ENCODE measurements at places on chromosomes 2 and 18. TPM values are rescaled to one million over a fixed set of nuclear protein-coding genes. Genes with fewer than 3 reads are reported as not detected.

The G6PC2 gene
- not detected for total RNA-seq

The MOCOS gene
- total RNA-seq = 8.6 TPM

The GALNT13 gene
- 21.0 TPM for total RNA-seq

The CXCR2 gene
- total RNA-seq = not detected

The RND3 gene
- total RNA-seq = 135 TPM

The INHA gene
- total RNA-seq = 3.3 TPM

The DDX18 gene
- total RNA-seq = 58.9 TPM

The MPP4 gene
- 0.77 TPM for total RNA-seq

The GCG gene
- 21.1 TPM for total RNA-seq

The PDE1A gene
- total RNA-seq = 4.7 TPM

The OSGEPL1 gene
- 9.2 TPM for total RNA-seq

DNA sequence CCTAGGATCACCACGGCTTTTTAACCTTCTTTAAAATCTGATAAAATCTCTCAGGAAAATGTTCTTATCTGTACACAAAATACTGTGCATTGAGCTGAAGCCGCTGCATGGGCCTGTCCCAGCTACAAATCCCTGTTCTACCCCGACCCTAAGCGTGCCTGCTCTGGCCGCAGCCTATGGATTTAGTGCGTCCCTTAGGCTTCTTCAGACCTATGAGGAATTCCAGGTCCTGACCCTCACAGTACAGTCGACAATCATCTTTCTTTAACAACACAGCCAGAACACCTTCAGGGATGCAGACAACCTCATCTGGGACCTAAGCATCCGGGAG, 477 bp upstream of the WDCP start:
- no peak for DNase-seq

GRCh38 chr2:171957061-171957460, 34.8 kb downstream of the HAT1 start:
- no peak for DNase-seq

GRCh38 chr2:68169308-68169707, 11.6 kb downstream of the PNO1 start:
- DNase-seq = no peak

DNA sequence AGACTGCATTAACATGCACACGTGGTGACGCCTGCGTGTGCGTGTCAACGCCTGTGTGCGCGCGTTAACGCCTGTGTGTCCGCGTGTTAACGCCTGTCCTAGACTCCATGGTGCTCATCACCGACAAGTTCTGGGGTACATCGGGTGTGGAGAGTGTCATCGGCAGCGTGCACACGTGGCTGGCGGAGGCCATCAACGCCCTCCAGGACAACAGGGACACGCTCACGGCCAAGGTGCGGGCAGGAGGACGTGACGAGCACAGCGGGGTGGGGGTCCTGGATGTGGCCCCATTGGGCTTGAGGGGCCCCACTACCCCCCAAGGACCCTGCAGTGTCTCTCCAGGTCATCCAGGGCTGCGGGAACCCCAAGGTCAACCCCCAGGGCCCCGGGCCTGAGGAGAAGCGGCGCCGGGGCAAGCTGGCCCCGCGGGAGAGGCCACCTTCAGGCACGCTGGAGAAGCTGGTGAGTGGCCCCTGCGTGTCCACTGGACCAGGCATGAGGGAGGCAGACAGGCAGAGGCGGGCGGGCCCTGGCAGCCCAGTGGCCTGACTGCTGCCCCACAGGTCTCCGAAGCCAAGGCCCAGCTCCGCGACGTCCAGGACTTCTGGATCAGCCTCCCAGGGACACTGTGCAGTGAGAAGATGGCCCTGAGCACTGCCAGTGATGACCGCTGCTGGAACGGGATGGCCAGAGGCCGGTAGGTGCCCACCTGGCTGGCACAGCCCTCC, 29.2 kb downstream of the GPC1 start:
- DNase-seq = peak; percentile 3

DNA sequence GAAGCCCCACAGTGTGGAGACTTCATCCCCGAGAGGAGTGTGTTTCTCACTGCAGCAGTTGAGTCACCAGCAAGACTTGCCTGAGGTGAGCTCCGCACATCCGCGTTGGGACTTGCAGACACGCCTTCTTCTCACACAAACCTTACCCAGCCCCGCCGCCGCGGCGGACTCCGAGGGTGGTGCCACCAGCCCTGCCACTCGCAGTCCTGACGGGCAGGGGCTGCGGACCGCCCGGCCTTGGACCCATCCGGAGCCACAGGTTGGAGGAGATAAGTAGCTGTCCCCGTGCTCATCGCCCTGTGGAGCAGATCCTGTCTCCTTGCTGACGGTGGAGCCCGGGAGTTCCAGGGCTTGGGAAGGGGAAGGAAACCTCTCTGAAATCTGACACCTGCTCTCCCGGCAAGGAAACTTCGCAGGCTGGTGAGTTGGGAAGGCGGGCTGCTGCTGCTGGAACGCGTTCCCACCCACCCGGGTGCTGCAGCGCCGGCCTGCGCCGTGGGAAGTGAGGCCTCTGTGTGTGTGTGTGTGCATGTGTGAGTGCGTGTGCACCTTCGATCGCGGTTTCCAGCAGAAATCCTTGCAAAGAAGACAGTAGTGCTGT, at the start of gene RAB27B:
TSS of gene RAB27B (plus strand) at position 197 of the 601 bp plus-strand sequence. CDS start 49,109 bp downstream, outside the sequence.
- peak; percentile 87 for DNase-seq

DNA sequence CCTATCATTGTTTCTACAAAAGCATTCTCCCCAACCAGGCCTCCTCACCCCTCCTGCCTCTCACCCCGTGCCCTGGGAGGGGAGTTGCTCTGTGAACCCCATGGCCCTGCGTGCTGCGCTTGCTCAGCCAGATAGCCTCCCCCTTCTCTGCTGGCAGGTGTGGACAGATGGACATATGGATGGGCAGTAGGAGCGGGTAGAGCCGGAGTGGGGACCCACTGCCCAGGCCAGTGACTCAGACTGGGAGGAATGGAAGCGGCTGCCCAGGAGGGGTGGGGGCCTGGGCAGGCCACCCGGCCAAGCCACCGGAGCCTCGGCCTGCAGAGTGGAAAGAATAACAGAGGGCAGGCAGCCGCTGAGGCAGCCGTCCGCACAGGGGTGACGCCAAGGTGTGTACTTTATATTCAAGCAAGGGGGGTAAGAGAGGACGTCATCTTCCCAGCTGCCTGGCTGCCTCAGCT, 8.7 kb downstream of the CYP26B1 start:
- no peak for DNase-seq

- peak; percentile 15 for DNase-seq
Measured at GRCh38 chr2:14401873-14402272, 230.6 kb upstream of the LRATD1 start.

DNA sequence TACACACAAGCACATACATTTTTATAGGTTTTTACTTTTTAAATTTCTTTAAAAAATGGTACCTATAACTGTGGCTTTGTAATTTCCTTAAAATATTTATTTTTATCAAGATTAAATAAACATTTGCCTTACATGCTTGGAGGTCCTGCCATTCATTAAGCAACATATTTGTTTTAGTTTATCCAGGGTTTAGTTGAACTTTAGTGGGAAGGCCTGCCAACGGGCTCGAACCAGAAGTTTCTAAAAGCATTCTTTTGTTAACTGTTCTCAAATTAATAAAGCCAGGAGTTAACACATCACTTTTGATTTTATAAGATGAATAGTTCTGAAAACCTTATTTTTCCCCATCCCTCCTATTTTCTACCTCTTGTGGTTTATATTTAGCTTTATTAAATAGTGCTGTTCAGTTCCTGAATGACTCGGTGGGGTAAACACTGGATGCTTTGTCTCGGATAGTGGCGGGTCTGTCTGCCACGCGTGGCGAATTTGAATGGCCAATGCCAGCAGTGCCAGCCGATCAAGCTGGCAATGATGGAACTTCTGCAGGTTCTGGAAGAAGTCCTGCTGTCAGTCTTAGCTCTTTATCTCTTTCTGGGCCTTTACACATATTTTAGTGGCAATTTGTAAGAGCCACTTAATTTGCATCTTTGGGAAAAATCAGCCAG, 32.2 kb downstream of the SH3YL1 start:
- DNase-seq = no peak

GRCh38 chr2:223513771-223514455, 88.2 kb downstream of the SCG2 start:
- DNase-seq = no peak

- DNase-seq = peak; percentile 65
Measured at GRCh38 chr18:22391407-22392345, 26.0 kb downstream of the CTAGE1 start.

- DNase-seq = no peak
Measured at GRCh38 chr2:160415991-160416390, 77.6 kb downstream of the RBMS1 start.

DNA sequence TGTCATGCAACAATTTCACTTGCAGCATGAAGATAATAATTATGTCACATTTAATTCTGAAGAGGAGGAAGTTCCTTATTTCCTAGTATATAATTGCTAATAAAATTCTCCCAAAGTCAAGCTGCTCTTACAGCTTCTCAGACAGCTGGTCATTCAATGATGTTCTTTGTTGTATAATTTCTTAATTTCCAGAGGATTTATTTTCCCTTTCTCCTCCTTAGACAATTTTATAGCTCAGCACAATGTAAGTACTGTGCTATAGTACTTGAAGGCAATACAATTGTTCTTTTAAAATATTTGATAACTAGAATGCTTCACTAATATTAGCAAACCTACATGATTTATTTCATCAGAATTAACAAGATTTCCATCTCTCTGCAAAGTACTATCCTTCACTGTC, 73.4 kb downstream of the ROCK1 start:
- DNase-seq = no peak

DNA sequence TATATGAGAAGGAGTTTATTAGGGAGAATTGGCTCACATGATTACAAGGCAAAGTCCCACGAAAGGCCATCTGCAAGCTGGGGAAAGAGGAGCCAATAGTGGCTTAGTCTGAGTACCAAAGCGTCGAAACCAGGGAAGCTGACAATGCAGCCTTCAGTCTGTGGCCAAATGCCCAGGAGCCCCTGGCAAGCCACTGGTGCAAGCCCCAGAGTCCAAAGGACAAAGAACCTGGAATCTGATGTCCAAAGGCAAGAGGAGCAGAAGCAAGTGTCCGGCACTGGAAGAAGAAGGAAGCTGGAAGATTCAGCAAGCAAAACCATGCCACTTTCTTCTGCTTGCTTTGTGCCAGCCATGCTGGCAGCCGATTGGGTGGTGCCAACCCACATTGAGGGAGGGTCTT, 74.3 kb upstream of the NPAS2 start:
- no peak for DNase-seq

DNA sequence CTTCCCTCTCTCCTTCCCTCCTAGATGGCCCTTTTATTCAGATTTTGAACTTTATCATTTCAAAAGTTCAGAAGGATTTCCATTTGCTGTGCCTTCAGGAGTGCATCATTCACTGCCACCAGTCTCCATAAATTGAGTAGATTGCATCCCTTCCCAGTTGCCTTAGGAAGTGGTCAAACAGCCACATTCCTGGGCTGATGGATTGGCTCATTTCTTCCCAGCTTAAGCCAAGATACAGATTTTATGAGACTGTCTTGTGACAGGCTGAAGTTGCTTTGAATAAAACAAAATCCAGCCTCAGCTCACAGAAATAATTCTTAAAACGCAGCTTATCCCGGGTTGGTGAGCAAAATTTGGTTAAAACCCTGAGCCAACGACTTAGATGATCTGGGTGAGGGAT, 9.8 kb downstream of the NRP2 start:
- DNase-seq = no peak

GRCh38 chr2:46200861-46201605, 96.2 kb upstream of the EPAS1 start:
- DNase-seq = no peak

DNA sequence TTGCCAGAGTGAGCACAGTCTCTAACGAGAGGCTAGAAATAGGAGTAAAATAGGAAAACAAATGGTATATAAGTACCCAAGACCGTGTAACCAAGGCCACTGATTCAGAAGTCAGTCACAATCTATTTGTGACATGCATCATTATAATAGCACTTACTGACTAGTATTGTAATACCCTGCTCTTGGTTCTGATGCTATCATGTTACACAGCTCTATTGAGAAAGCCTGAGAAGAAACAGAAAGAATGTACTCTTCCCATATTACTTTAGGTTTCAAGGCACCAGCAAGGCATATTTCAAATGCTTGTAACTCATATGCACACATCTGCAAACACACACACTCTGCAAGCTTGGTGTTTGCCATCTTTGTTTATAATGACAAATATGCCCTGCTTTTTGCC, 746.4 kb downstream of the SLC4A3 start:
- no peak for DNase-seq

GRCh38 chr2:205563646-205564045, 118.7 kb upstream of the NRP2 start:
- DNase-seq = no peak

GRCh38 chr18:33020877-33021276, 248.1 kb upstream of the KLHL14 start:
- no peak for DNase-seq

- DNase-seq = no peak
Measured at GRCh38 chr2:98913916-98914712, 21.9 kb downstream of the CRACDL start.

DNA sequence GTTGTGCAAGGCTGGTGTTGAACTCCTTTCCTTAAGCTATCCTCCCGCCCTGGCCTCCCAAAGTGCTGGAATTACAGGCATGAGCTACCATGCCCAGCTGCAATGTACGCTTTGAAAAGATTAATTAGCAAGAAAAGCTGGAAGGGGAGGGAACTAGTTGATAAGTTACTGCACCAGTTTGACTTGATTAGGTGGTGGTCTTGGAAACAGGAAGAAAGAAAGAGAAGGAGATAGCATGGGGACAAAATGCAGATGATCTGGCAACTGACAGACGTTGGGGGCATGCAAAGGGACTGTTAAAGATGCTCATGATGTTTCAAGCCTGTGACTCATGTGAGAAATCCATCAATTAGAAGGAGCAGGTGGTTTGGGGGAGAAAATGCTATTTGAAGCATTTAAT, 68.6 kb downstream of the PLEKHM3 start:
- no peak for DNase-seq

DNA sequence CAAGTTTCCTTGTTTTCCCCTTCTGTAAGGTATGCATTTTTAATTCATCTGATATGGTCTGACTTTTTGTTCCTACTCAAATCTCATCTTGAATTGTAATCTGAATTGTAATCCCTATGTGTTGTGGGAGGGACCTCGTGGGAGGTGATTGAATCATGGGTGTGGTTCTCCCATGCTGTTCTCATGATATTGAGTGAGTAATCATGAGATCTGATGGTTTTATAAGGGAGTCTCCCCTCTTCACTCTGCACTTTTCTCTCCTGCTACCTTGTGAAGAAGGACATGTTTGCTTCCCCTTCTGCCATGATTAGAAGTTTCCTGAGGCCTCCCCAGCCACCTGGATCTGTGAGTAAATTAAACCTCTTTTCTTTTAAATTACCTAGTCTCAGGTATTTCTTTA, 476.1 kb downstream of the LPIN1 start:
- no peak for DNase-seq

DNA sequence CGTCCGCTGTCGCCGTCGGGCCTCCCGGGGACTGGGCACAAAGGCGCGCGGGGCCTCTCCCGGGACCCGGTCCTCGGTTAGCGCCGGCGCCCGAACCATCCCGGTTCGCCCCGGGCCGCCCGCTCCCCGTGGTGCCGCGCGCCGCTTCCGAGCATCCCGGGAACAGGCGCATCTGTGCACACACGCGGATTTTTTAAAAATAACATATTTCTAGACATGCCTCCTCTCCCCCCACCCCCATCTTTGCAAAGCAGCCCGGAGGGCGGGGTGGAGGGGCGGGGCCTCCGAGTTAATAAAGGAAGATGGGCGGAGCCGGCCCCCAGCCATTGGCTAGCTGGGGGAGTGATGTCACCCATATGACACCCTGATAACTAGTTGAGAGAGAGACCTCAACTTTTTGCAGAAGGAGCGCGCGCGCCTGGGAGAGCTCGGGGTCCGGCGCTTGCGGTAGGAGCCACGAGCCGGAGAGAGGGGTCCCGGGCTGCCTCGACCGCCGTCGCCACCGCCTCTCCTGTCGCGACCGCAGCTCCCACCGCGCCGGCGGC, at the start of gene SOX11:
TSS of gene SOX11 (plus strand) at position 400 of the 545 bp plus-strand sequence. CDS start 338 bp downstream, outside the sequence.
- DNase-seq = peak; percentile 97

- peak; percentile 29 for DNase-seq
Measured at GRCh38 chr2:33521791-33522281, 45.4 kb downstream of the RASGRP3 start.

All from hepatocyte (in vitro differentiated cells).